ENCODE measurements at places on chromosomes 4 and X. TPM values are rescaled to one million over a fixed set of nuclear protein-coding genes. Genes with fewer than 3 reads are reported as not detected.

Gene ZMAT1
- not detected for total RNA-seq

Gene ATP2B3
- total RNA-seq: 0.08 TPM

Gene FRG2
- 0.09 TPM for total RNA-seq

Gene GABRE
- 33.7 TPM for total RNA-seq

Gene ADGRL3
- total RNA-seq: 0.05 TPM

Gene SPATA4
- total RNA-seq: not detected

Gene WWC2
- total RNA-seq: 15.7 TPM

Gene PHKA1
- 20.9 TPM for total RNA-seq

Gene MID1
- 51.9 TPM for total RNA-seq

Gene SPOCK3
- total RNA-seq: not detected

Gene TEX13B
- total RNA-seq: not detected

Gene CNGA1
- total RNA-seq: not detected

Gene GAGE2A
- not detected for total RNA-seq

Gene HSD17B13
- total RNA-seq: 0.06 TPM

Gene HPGD
- 50.0 TPM for total RNA-seq
